Activated T-cell treated with anti-CD3 and anti-CD28 coated beads, Interleukin-2, amount 50 U/mL, for 4 hours (primary cell): ENCODE measurements at places on chromosomes 1 and 21.

GRCh38 chr1:32454726-32455125, 10.1 kb upstream of the ZBTB8B start:
- DNase-seq: no peak

- DNase-seq: no peak
Observed at GRCh38 chr1:232627645-232628334, 2.1 kb downstream of the SIPA1L2 start.

GRCh38 chr1:232844791-232845190, 39.6 kb downstream of the MAP10 start:
- no peak for DNase-seq

DNA sequence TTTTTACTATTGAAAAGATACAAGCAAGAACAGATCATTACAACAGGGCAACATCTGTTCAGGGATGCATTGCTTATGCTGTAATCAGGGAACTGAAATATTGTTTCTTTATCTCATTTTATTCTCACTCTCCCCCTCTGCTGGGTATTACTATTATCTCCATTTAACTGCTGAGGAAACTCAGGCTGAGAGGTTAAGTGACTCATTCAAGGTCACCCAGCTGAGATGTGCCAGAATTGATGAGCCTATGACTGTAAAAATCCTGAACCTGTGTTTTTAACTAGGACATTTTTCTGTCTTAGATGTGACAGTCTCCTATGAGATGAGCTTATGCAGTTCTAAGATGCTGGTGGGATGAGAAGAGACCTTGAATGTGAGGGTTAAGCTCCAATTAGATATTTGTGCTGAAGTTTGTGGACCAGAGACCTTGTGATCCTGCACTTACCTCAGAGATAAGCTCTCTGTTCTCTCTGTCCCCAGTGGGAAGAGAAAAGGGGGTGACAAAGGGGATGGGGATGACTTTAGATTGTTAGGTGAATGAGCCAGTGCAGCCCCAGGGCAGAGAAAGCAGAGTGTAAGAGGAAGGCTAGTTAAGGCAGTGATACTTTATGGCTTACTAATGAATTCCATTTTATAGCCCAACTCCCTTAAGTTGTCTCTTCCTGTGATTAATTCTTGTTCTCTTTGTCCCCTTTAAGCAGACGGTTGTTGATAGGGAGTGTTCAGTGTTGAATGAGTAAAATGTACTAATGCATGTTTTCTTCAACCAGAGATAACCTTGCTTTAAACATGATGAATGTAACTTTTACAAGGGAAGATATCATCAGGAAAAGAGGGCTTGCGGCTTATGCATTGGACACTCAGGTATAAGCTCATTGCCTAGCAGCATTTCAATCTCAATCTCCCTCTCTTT, 111.4 kb downstream of the HLX start:
- no peak for DNase-seq

GRCh38 chr1:63777286-63777685, 3.5 kb downstream of the ROR1 start:
- no peak for DNase-seq
